ENCODE measurements at places on chromosomes 13 and 19.
A peak's percentile ranks its signal among the peaks of the same experiment; 100 is the strongest.

DNA sequence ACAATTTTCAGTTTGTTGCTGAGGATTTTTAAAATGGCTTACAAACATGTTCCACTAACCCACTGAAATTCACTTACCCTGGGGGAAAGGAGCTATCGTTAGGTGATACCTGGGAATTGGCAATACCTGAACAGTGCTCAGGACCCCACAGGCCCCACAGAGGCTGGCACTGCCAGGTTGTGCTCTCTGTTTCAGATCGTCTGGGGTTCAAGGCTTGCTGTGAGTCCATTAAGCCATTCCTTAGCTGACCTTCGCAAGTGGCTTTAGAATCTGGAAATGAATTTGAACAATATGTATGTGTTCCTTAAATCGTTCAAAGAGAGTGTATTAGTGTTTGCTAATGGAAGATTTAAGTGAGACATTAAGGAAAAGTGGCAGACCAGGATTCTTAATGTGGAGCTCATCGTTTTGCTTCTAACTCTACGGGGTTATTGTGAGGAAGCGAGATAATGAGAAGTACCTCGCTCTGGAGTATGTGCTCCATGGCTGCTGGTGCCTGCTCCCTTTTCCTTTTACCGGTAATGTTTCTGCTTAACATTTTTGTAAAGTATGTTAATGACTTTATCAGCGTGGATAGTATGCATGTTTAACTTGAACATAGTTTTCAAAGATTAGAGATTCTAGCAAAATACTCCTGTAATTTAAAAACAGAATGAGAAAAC is 13.6 kb downstream of the KLF5 start:
- no peak for DNase-seq

GRCh38 chr19:30671367-30671619 is 299.1 kb downstream of the ZNF536 start:
- DNase-seq = no peak

DNA sequence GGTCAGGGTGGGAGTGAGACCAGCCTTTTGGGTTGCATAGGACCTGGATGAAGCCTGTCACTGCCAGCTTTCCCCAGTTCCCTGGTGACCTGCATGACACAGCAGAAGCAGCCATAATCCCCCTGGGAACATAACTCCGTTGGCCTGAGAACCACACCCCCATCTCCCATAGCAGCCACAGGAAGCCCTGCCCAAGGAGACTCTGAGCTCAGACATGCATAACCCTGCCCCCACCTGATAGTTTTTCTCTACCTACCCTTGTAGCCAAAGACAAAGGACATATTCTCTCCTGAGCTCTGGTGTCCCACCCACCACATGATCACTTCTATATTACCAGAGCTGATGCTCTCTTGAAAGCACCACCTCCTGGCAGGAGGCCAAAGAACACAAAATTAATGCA is 413.5 kb upstream of the HTR2A start:
- no peak for DNase-seq

DNA sequence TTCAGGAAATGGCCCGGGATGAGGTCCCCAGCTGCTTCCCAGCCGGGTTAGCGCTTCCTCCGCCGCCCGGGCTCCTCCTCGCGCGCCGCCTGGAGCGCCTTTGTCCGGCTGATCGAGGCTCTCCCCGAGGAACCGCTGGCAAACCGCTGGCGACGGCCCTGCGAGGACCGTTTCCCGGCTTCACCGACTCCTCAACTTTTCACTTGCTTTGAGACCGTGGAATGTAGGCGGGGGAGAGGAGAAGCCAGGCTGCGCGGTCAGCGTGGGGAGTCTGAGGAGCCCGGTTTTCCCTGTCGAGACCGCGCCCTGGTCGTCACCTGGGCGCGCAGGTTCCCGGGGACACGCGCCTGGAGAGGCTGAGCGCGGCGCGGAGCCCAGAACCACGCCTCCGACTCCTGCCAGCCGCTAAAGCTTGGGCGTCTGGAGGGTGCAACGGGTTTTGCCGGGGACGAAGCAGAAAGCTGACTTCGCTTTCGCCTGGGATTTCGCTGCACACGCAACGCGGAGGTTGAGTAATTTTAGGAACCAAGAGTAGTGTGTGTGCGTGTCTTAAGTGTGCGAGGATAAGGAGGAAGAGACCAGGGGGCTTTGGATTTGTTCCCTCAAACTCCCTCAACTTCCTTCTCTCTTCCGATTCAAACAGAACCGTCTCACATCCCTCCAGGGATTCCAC is 7.3 kb upstream of the DGKH start:
- peak; percentile 4 for DNase-seq

DNA sequence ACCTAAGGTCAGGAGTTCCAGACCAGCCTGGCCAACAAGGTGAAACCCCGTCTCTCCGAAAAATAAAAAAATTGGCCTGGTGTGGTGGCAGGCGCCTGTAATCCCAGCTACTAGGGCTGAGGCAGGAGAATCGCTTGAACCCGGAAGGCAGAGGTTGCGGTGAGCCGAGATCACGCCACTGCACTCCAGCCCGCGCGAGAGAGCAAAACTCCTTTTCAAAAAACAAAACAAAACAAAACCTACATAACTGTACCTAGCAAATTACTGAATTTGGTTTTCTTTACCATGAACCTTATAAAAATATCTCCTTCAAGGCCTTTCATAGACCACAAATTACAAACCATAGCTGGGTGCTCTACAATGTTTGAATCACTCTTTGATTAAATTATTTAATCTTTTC is 760 bp downstream of the ZNF91 start:
- no peak for DNase-seq

- DNase-seq = no peak
Measured at GRCh38 chr19:2888731-2889224, 11.9 kb upstream of the ZNF57 start.

- no peak for DNase-seq
Measured at GRCh38 chr19:30225676-30226463, 146.3 kb upstream of the ZNF536 start.

Measured in stimulated activated CD8-positive, alpha-beta memory T cell treated with anti-CD3 and anti-CD28 coated beads, Interleukin-7, amount 100 ng/mL, for 1 hour (primary cell).